ENCODE measurements at places on chromosomes 7 and 10.

DNA sequence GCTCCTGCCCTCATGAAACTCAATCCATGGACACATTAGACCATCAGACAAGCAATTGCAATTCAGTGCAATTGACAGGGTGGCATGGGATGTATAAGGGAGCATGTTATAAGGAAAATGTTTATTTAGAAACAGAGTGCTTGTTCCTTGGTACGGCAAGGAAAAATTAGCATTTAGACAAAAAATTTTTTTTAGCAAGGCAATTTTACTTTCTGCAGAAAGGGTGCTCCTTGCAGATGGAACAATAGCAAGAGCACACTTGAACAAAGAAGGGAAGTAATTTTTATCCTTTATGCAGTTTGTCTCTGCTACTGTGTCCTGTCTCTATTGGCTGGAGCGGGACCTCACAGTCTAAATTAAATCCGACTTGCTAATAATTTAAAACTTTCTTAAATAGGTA is 6.2 kb upstream of the BAG3 start:
- DNase-seq, result no peak

- DNase-seq, result no peak
These were observed 70.4 kb downstream of the ASB13 start for GRCh38 chr10:5595994-5596471.

- DNase-seq, result no peak
These were observed 15.6 kb upstream of the ADO start for GRCh38 chr10:62788861-62789467.

DNA sequence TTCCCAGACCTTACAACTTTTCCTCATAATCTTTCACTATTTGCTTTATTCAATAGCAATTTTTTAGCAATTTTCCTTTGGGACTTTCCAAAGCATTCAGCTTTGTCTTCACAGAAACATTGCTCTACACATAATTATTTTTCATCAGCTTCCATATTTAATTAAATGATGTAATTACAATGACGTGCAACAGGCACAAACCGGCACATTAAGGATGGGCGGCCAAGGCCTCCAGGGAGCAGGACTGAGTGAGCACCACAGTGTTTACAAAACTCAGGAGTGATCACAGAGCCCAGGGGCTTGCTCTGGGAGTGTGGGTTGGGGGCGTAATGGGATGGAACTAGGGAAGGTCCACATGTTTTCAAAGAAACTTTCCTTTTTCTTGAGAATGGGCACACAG is 69.8 kb downstream of the MAD1L1 start:
- no peak for DNase-seq

DNA sequence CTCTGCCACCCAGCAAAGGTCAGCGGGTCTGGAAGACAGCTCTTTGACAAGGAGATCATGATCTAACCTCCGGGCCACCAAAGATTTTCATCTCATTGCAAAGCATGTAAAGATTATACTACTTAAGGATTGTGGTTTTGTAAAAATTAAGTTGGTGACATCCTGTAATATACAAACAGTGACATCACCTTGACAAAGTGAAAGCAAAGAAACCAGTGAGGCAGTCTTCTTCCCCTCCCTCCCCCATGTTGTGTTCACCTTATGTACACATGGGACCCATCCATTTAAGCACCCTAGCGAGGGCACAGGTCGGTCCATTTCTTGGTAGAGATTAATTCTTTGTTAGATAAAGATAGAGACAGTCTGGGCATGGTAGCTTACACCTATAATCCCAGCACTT is 3.9 kb downstream of the MDH2 start:
- no peak for DNase-seq

GRCh38 chr7:469563-469961 is 50.1 kb downstream of the PDGFA start:
- no peak for DNase-seq

GRCh38 chr10:5860066-5860465 is 29.6 kb downstream of the ANKRD16 start:
- DNase-seq, result no peak

GRCh38 chr7:115060095-115060870 is 138.4 kb downstream of the MDFIC start:
- no peak for DNase-seq

GRCh38 chr10:1557081-1557480 is 180.2 kb downstream of the ADARB2 start:
- no peak for DNase-seq

DNA sequence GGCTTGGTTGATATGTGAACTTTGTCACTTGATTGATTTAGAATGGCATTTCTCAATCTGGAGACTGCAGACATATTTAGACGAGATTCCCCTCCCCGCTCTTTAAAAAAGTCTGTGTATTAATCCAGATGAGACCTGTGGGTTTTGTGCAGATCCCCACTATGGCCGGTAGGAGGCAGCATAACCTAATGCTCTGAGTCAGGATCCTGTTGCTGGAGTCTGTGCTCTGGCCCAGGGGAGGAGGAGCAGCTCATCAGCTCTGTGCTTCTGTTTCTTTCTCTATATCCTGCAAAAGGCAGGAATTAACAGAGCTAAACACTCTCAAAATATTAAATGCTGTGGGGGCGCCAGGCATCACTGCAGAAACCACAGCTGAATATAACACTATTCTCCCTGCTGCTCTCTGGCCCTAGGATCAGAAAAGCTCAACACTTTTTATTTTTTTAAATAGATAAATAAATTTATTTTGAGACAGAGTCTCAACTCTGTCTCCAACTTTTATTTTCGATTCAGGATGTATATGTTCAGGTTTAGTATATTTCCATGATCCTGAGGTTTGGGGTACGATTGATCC is 23.9 kb upstream of the SEPHS1 start:
- DNase-seq, result peak; percentile 59

DNA sequence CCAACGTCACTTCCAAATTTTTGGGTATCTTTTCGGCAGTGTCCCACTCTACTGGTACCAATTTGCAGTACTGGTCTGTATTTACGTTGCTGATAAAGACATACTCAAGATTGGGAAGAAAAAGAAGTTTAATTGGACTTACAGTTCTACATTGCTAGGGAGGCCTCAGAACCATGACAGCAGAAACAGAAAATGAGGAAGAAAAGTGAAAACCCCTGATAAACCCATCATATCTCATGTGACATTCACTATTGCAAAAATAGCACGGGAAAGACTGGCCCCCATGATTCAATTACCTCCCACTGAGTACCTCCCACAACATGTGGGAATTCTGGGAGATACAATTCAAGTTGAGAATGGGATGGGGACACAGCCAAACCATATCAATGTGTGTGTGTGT is 364.0 kb upstream of the KCND2 start:
- DNase-seq, result no peak

- DNase-seq, result no peak
These were observed 389.4 kb downstream of the SORCS1 start for GRCh38 chr10:106775127-106775526.

DNA sequence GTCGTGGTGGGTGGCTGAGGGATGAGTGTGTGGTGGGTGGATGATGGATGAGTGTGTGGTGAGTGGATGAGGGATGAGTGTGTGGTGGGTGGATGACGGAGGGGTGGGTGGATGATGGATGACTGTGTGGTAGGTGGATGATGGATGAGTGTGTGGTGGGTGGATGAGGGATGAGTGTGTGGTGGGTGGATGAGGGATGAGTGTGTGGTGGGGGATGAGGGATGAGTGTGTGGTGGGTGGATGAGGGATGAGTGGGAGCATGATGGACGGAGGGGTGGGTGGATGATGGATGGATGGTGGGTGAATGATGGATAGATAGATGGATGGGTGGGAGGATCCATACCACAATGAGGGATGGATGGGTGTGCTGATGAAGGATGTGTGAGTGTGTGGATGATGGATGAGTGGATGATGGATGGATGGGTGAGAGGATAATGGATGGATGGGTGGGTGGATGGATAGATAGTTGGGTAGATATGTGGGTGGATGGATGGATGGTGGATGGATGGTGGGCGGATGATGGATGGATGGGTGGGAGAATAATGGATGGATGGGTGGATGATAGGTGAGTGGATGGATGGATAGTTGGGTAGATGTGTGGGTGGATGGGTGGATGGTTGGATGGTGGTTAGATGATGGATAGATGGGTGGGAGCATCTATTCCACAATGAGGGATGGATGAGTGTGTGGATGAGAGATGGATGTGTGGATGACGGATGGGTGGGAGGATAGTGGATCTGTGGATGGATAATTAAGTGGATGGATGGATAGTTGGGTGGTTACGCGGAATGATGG is 266.8 kb downstream of the CELF2 start:
- DNase-seq, result no peak

GRCh38 chr7:44449584-44449928 is 40.9 kb downstream of the NUDCD3 start:
- DNase-seq, result no peak

- DNase-seq, result no peak
These were observed 32.3 kb upstream of the SHH start for GRCh38 chr7:155844526-155844925.

- DNase-seq, result no peak
These were observed 46.5 kb upstream of the KIAA1217 start for GRCh38 chr10:24162206-24162985.

- no peak for DNase-seq
These were observed 2.9 kb downstream of the GLCCI1 start for GRCh38 chr7:7971308-7972040.

- DNase-seq, result no peak
These were observed 201.0 kb upstream of the LYZL2 start for GRCh38 chr10:30830315-30831230.

DNA sequence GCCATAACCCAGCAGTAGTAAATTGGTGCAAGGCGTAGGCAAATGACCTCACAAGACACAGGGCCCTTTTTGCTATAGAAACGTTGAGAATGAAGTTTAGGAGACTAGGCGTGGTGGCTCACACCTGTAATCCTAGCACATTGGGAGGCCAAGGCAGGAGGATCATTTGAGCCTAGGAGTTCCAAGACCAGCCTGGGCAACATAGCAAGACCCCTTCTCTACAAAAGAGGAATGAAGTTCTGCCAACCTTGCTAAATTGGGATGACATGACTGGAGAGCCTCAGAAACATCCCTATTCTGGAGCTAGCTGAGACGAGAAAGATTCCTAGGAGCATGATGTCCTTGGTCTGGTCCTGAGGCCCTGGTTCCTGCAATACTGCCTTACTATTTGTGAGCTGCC is 20.6 kb downstream of the CDK1 start:
- DNase-seq, result no peak

- DNase-seq, result no peak
These were observed 3.8 kb downstream of the LCOR start for GRCh38 chr10:96835899-96836298.

DNA sequence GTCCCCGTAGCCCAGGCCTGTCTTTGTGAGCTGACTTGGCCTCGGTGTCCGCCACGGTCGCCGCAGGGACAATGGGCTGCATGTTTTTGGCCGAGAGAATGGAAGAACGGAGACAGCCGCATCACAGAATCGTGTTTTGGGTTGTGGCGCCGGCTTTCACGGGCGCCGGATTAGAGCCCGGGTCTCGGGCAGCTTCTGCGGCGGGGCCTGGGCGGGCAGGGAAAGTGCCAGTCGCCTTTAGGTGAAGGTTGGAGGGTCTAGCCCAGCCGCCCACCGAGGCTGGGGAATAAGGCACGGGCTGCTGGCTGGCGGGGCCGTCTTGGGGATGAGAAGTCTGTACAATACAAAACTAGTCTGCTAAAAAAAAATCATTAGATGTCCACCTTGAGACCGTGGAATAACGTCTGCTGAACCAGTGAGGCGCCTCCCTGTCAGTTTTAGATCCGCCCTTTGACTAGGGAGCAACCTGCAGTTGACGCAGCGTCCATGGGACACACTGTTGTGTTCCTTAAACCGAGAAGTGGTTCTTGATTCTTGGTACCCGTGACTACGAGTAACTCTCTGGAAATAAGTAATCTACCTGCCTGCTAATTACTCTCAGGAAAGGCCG is 577 bp downstream of the DNAJB9 start:
- DNase-seq, result no peak

DNA sequence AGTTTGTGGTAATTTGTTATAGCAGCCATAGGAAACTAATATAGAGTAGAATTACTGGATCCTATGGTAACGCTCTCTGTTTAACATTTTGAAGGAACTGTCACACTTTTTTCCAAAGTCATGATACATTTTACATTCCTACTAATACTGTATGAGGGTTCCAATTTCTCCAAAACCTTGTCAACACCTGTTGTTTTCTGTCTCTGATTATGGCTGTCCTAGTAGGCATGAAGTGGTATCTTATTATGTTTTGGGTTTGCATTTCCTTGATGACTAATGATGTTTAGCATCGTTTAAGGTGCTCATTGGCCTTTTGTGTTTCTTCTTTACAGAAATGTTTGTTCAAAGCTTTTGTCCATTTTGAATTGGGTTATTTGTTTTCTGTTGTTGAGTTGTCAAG is 69.6 kb downstream of the VPS50 start:
- DNase-seq, result no peak

Measured in Right ventricle myocardium superior (tissue), 1 donor.